ENCODE measurements at places on chromosomes 4 and X.

GRCh38 chr4:97910005-97910404 lies 233.3 kb downstream of the STPG2 start:
- no peak for DNase-seq

DNA sequence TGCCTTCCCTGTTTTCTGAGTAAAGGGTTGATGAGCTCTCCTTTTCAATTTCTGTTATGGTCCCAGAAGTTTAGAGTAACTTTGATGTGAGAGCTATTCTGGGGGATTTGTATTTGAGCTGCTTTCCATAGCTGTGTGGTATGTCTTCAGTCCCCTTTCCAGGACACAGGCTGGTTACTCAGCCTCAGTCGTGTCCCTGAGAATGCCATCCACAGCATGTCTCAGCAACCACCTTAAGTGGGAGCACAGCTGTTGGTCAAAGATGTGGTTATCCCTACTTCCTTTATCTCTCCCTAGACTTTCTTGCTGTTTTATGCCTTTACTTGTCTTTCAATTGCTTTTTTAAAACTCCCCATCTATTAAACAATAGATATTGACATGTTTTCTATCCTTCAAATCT lies 37.8 kb downstream of the RNF175 start:
- no peak for DNase-seq

DNA sequence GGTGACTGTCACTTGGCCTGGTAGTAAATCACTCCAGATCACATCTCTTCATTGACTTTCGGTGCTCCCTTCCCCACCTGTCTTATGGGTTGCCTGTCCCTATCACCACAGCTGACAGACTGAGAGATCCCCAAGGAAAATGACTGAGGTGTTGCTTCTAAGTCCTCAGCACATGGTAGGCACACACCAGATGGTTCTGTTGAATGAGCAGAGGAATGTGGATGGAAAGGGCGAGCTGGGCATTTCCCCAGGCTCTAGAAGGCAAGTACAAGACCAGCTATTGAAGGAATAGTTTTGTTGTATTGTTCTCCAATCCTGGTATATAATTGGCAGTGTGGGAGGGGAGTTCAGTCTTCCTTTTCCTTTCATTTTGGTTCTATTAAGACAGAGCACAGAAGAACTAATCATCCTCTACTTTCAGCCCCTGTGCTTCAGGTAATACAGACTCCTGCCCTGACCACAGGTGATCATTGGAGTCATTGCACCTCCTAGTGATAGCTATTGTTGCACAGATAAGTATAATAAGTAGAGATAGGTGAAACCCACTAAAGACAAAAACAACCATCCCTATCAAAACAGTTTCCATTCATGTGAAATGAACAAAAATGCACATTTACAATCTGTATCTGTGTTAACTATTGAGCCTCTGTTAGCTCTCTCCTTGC lies 158.6 kb downstream of the TRAM1L1 start:
- DNase-seq = no peak

DNA sequence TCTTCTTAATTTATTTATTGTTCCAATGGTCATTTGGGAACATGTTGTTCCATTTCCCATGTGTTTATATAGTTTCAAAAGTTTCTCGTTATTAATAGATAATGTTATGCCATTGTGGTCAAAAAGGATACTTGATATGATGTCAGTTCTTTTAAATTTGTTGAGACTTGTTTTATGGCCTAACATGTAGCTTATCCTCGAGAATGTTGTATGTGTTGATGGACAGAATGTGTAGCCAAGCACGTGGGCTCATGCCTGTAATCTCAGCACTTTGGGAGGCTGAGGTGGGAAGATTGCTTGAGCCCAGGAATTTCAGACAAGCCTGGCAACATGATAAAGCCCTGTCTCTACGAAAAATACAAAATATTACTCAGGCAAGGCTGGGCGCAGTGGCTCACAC lies 168.5 kb upstream of the USP38 start:
- no peak for DNase-seq

DNA sequence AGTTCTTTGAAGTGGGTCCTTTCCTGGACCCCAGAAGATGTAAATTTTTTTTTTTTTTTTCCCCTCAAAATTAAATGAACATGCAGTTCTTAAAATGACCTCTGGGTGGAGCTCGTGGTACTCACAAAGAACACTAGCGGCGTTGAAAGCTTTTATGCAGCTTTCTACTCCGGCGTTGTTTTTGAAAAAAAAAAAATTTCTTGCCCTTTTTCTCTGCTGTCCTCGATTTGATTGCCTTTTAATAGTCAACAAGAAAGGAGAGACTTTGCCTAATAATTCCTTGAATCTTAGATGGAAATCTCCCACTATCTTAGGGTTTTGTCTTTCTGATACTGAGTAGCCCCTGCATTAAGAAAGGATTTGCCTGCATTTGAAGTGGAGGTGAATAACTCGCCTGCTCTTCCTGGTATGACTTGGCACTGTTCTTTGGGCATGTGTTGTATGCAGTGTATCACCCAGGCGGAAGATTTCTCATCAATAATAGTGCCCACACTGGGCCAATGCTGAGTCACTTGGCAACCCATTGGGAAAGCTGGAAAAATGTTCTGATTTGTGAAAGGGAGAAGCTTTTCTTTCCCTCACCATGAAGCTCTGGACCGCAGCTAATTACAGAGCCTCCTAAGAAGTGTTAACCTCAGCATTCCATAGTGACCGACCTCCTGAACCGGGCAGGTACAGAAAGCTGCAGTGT lies 104.0 kb downstream of the PHEX start:
- no peak for DNase-seq

DNA sequence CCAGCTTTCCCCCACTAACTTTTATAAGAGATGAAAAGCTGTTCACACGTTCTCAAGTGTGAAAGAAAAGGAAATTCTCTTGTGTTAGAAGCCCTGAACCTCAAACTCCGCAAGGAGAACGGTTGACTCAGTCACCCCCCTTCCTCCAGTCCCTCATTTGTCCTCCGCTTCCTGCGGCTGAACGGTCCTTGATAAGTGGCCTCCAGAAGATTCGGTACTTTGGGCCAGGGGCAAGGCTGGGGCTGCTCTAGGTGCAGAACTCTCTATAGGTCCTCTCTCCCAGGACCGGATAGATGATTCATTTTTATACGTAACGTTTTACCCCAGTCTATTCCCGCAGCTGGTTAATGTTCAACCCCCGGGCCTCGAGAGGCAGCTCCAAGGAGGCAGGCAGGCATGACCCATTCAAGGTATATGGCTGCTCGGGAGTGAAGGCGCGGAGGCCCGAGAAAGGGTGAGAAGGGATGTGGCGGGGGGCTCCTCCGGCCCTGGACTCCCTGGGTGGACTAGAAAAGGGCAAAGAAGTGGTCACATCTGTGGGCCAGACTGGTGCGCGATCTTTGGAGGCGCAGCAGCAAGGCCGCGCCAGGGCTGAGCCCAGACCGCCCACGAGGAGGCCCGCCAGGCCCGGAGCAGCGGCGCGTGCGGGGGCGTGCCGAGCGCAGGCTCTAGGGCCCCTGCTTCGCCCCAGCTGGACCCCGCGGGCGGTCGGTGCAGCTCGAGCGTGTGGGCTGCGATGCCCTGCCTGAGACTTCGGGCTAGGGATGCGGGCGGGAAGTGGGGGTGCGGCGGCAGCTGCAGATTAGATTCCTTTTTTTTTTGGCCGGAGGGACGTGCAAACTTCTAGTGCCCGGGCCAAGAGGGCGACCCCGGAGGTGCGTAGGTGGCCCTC lies 11.7 kb downstream of the PITX2 start:
- no peak for DNase-seq

DNA sequence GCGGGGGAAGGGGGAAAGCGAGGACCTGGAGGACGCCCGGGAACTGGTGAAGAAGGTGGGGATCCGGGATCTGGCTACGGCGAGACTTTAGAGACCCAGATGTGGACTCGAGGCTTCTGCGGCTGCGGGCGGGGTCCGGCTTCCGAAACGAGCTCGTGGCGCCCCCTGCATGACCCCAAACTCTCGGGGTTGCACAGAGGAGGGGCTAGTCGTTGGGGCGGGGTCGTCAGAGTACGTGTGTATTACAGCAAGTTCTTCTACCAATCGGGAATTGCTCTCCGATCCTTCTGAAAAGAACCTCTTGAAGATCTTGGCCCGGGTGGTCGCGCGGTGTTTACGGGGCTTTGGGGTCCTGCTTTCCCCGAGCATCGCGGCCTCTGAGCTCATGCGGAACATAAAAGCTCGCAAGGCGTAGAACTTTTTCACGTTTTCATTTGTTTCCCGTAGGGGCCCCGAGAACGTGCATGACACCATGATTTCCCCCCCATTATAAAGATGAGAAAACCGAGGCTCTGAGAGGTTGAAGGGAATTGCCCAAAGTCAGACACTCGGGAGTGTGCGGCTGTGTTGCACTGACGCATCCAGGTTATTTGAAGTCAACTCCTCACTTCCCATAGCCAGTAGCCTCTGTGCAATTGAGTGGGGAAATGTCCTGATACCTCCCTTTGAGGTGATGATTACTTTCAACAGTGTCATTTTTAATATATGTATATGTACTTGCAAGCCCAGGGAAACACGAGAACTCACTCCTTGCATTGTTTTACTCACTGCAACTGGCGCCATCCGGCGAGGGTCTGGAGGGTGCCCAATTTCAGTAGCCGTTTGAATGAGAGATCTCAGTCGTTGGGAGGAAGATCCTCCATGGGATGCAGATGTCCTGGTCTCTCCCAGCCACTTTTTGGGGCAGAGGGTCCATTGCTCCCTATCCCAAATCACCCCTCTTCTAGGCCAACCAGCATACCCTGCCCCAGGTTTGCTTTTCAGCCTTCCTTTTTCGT lies at the start of gene BEND4:
Gene BEND4 (minus strand): TSS at position 149 of the 998 bp plus-strand sequence. CDS start 512 bp downstream, outside the sequence.
- DNase-seq = no peak

DNA sequence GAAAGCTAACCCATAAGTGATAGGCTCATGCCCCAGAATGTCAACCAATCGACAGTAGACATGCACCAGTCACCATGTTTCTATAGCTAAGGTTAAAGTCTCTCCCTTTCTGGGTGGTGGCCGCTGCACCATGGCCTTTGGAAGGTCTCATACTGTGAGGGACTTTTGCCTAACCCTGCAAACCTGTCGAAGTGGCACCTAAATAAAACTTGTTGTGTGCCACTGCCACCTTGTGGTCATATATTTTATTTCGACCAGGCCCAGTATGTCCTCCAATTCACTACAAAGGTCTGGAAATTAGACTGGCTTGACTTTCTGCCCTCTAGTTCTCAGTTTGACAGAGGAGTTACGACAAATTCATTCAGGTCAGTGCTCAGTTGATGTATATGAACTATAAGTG lies 163.1 kb downstream of the SMARCA1 start:
- no peak for DNase-seq

GRCh38 chrX:66833426-66833825 lies 194.5 kb upstream of the EDA2R start:
- no peak for DNase-seq

GRCh38 chr4:170025523-170026252 lies 507 bp downstream of the MFAP3L start:
- DNase-seq = no peak
